ENCODE measurements at places on chromosomes 1 and 21. TPM values are rescaled to one million over a fixed set of nuclear protein-coding genes. Genes with fewer than 3 reads are reported as not detected.

- no peak overlapping the region for H3K4me3 ChIP-seq
- H3K27me3 ChIP-seq, result peaks cover 2% of the 10 kb centered on the region
- no peak overlapping the region for H3K27ac ChIP-seq
- no peaks in the 10 kb centered on the region for H3K36me3 ChIP-seq
- H3K4me1 ChIP-seq, result no peaks in the 10 kb centered on the region
- DNase-seq, result no peak
Measured at GRCh38 chr1:222331340-222331739, 216.6 kb downstream of the HHIPL2 start.

DNA sequence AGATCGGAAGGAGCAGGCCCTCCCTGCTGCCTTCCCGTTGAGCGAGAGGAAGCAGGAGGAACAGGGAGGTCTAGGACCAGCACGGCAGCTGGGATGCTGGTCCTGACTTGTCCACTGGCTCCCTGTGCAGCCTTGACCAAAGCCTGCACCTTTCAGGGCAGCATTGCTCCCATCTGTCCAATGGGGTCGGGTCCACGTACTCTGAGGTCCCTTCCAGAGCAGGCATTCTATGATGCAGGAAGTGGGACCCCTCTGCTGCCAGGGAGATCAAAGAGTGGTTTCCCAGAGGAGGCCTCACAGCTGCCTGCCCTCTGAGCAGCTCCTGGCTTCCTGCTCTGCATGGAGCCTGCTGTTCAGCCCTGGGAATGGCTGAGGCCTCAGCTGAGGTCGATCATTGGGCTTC lies 21.7 kb upstream of the ZNF362 start:
- no peaks in the 10 kb centered on the region for H3K36me3 ChIP-seq
- H3K4me3 ChIP-seq, result no peak overlapping the region
- H3K4me1 ChIP-seq, result peaks cover 6% of the 10 kb centered on the region
- H3K27me3 ChIP-seq, result no peaks in the 10 kb centered on the region
- DNase-seq, result no peak

C1QA gene
- 0.33 TPM for total RNA-seq

RUNX3 gene
- total RNA-seq, result 146 TPM

PLA2G2D gene
- total RNA-seq, result not detected

GRCh38 chr1:229066591-229066990 lies 204.3 kb upstream of the RAB4A start:
- H3K36me3 ChIP-seq, result no peaks in the 10 kb centered on the region
- DNase-seq, result no peak
- no peak overlapping the region for H3K4me3 ChIP-seq
- H3K27ac ChIP-seq, result no peak overlapping the region
- H3K27me3 ChIP-seq, result no peaks in the 10 kb centered on the region
- peaks cover 6% of the 10 kb centered on the region for H3K4me1 ChIP-seq

DNA sequence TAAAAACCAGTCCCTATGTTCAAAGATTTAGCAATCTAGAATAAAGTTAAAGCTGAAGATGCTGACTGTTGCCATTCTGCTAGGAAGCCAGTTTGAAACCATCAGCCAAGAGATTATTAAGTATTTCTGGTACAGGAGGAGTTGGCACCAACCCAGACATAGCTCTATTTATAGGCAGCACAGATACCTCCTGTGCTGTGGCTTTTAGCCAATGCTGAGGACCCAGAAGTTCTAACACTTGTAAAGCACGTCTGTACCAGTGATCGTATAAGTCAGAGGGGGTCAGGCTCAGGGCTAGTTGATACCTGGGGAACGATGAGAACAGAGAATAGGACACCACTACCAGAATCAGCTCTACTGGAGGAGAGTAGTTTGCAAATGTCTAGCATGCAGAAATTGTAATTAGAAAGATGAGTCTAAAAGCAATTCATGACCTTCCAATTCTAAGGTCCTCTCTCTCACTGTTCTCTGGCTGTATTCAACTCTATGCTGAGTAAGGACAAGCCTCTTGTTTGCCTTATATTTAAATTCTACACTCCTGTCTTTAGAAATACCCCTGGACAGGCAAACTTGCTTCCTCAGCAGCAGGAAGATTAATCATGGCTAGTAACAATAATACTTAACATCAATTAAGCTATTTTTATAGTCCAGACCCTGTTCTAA lies 96.8 kb upstream of the PALMD start:
- H3K4me1 ChIP-seq, result no peaks in the 10 kb centered on the region
- no peak for DNase-seq
- no peaks in the 10 kb centered on the region for H3K36me3 ChIP-seq
- no peak overlapping the region for H3K27ac ChIP-seq

- peaks cover 41% of the 10 kb centered on the region for H3K4me1 ChIP-seq
- peak; percentile 91 for DNase-seq
- peak overlapping the region; percentile 80 for H3K27ac ChIP-seq
- peak overlapping the region; percentile 79 for H3K4me3 ChIP-seq
- no peaks in the 10 kb centered on the region for H3K27me3 ChIP-seq
- no peaks in the 10 kb centered on the region for H3K36me3 ChIP-seq
Measured at GRCh38 chr1:40709100-40709801, 17.7 kb downstream of the NFYC start.

DNA sequence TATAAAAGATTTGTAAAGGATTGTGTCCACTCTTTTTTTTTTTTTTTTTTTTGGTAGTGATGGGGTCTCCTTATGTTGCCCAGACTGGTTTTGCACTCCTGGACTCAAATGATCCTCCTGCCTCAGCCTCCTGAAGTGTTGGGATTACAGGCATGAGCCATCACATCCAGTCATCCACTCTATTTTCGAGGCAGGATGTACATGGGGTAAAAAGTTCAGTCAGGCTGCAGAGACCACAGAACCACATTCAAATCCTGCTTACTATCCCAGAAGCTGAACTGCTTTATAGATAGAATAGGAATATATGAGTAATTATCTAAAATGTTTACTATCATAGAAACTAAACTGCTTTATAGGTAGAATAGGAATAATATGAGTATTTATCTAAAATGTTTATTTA lies 26.0 kb upstream of the KCNK2 start:
- no peaks in the 10 kb centered on the region for H3K27me3 ChIP-seq
- no peak for DNase-seq
- no peak overlapping the region for H3K4me3 ChIP-seq
- H3K36me3 ChIP-seq, result no peaks in the 10 kb centered on the region
- no peaks in the 10 kb centered on the region for H3K4me1 ChIP-seq

DNA sequence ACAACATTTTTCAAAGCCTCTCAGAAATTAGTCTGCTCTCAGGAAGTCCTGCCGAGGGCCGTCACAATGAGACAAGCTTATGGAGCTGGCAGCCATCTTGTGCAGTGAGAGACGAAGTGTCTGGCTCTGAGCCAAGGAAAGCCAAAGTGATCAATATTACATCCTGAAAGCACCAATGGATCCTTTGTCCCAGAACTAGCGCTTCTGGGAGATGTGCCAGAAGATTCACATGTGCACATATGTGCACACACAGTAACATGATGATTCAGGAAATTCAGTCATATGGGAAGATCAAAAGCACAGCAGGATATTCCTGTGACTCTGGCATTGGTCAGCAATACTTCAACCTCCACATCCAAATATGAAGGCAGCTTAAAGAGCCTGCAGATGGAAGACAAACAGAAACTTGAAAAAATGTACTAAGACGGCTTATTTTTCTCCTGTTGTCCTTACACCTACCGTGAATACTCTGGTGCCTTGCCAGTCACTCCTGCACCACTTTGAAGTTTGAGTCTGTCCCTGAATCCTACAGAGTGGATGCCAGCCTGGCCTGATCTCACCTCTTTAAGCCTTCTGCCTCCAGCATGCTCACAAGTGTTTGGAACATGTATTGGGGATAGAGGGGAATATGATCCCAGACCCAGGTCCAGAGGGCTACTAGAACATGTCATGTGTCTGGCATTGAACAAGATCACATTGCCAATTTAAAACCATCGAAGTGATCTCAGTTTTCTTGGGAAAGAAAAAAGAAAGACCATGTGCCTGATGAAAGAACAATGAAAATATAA lies 44.5 kb upstream of the PRRX1 start:
- no peak overlapping the region for H3K27ac ChIP-seq
- H3K36me3 ChIP-seq, result no peaks in the 10 kb centered on the region
- no peak for DNase-seq
- H3K27me3 ChIP-seq, result peaks cover 2% of the 10 kb centered on the region
- H3K4me3 ChIP-seq, result no peak overlapping the region
- H3K4me1 ChIP-seq, result no peaks in the 10 kb centered on the region

GPN2 gene
- 32.7 TPM for total RNA-seq

DNA sequence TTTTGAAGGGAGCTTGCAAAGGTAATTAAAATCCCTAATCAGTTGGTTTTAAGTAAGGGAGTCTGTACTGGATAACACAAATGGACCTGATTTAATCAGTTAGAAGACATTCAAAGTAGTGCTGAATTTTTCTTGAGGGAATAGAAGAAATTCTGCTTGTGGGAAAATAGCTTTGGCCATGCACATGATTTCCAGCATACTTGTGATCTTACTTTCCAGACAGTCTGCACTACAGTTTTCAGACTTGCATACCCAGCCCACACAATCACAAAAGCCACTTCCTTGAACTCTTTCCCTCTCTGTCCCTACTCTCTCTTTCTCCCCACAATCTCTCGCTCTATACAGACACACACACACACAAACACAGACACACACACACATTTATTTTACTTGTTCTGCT lies 852.1 kb downstream of the PLA2G4A start:
- H3K4me1 ChIP-seq, result no peaks in the 10 kb centered on the region
- H3K4me3 ChIP-seq, result no peak overlapping the region
- no peak overlapping the region for H3K27ac ChIP-seq
- no peak for DNase-seq

ACTN2 gene
- not detected for total RNA-seq

DPT gene
- total RNA-seq, result not detected

- H3K4me3 ChIP-seq, result no peak within 1 kb of the TSS
- no peak within 1 kb of the TSS for H3K27ac ChIP-seq
- no peak for DNase-seq
- no peaks in the 10 kb centered on the region for H3K27me3 ChIP-seq
- no peaks in the 10 kb centered on the region for H3K4me1 ChIP-seq
Measured at GRCh38 chr21:30491963-30492428, at the start of gene KRTAP19-3. TSS of gene KRTAP19-3 (minus strand) at chr21:30492013. CDS start at chr21:30491957, 56 bp downstream.

DNA sequence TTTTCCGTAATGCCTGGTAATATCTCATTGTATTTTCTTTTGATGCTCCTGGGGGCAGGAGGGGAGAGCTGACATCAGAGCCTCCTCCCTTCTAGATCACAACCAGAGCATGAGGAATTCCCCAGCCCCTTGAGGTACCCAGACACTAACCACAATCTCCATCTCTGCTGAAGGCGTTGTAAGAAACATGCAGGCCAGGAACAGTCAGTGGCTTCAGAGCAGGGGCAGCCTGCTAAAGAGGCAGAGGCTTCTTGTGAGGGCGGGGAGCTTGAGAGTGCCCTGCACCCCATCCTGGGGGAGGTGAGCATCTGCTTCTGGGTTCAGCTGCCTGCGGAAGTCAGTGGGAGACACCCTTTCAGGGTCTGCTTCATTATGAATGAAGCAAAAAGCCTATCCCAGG lies 19.0 kb downstream of the MAPKAPK2 start:
- H3K27ac ChIP-seq, result peak overlapping the region; percentile 76
- peaks cover 74% of the 10 kb centered on the region for H3K4me1 ChIP-seq
- H3K4me3 ChIP-seq, result peak overlapping the region; percentile 21
- DNase-seq, result peak; percentile 68

GRCh38 chr1:202170726-202171125 lies 10.3 kb upstream of the PTPN7 start:
- no peak for DNase-seq
- no peaks in the 10 kb centered on the region for H3K27me3 ChIP-seq
- no peak overlapping the region for H3K27ac ChIP-seq
- peaks cover 8% of the 10 kb centered on the region for H3K4me1 ChIP-seq
- no peak overlapping the region for H3K4me3 ChIP-seq

GRCh38 chr1:204960306-204961125 lies 82.5 kb upstream of the CNTN2 start:
- no peak for DNase-seq
- H3K4me1 ChIP-seq, result no peaks in the 10 kb centered on the region
- no peaks in the 10 kb centered on the region for H3K36me3 ChIP-seq
- peaks cover 36% of the 10 kb centered on the region for H3K27me3 ChIP-seq
- H3K4me3 ChIP-seq, result no peak overlapping the region

NECTIN4 gene
- not detected for total RNA-seq

- peaks cover 23% of the 10 kb centered on the region for H3K4me1 ChIP-seq
- H3K4me3 ChIP-seq, result no peak overlapping the region
- no peaks in the 10 kb centered on the region for H3K27me3 ChIP-seq
- no peaks in the 10 kb centered on the region for H3K36me3 ChIP-seq
Measured at GRCh38 chr1:54299037-54299436, 99.1 kb downstream of the MRPL37 start.

FAM72B gene
- 1.2 TPM for total RNA-seq

DNA sequence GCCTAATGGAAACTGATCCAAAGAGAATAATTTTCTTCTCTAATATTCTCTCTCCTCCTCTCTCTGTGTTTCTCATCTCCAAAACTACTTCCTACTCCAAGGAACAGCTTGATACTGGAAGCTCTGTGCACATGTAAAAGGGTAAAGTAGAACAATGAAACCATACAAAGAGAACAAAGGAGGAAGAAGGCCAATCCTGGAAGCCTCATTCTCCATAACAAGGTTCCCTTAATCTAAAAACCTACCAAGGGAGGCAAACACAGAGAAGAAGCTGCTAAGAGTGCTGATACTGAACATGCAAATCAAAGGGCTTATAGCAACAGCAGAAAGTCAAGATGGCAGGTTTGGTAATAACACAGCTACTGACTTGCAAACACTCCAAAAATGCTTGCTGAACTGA lies 44.4 kb downstream of the SIPA1L2 start:
- peaks cover 3% of the 10 kb centered on the region for H3K4me1 ChIP-seq
- no peaks in the 10 kb centered on the region for H3K36me3 ChIP-seq
- no peak for DNase-seq
- no peak overlapping the region for H3K4me3 ChIP-seq
- H3K27me3 ChIP-seq, result no peaks in the 10 kb centered on the region
- no peak overlapping the region for H3K27ac ChIP-seq

GRCh38 chr1:203638950-203639349 lies 12.3 kb downstream of the ATP2B4 start:
- H3K27ac ChIP-seq, result peak overlapping the region; percentile 2
- no peaks in the 10 kb centered on the region for H3K27me3 ChIP-seq
- no peak for DNase-seq
- no peak overlapping the region for H3K4me3 ChIP-seq
- H3K36me3 ChIP-seq, result no peaks in the 10 kb centered on the region

GRCh38 chr21:34941162-34941561 lies 107.9 kb downstream of the RUNX1 start:
- peaks cover 41% of the 10 kb centered on the region for H3K4me1 ChIP-seq
- H3K36me3 ChIP-seq, result peaks cover 4% of the 10 kb centered on the region
- no peak for DNase-seq
- H3K27ac ChIP-seq, result no peak overlapping the region
- no peaks in the 10 kb centered on the region for H3K27me3 ChIP-seq
- H3K4me3 ChIP-seq, result no peak overlapping the region

GRCh38 chr1:37085393-37085792 lies 51.1 kb upstream of the GRIK3 start:
- no peak overlapping the region for H3K27ac ChIP-seq
- peaks cover 12% of the 10 kb centered on the region for H3K27me3 ChIP-seq
- DNase-seq, result no peak
- H3K36me3 ChIP-seq, result no peaks in the 10 kb centered on the region

DNA sequence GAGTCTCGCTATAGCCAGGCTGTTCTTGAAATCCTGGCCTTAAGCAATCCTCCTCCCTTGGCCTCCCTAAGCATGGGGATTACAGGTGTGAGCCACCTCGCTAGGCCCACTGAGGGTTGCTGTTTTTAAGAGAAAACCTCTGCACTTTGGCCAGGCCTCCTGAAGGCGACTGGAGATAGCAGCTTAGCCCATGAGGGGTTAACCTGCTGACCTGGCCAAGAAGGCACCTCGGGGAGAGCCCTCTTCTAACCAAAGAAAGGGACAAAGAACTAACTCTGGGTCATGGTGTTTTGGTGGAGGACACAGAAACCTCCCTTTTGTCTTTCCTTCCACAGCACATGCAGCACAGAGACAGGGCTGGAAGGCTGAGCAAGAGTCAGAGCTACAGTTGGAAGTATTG lies 17.7 kb upstream of the KNCN start:
- H3K36me3 ChIP-seq, result peaks cover 12% of the 10 kb centered on the region
- no peak overlapping the region for H3K27ac ChIP-seq
- no peak overlapping the region for H3K4me3 ChIP-seq

All from T-cell (primary cell).